ENCODE measurements at places on chromosomes 3 and 15. TPM values are rescaled to one million over a fixed set of nuclear protein-coding genes. Genes with fewer than 3 reads are reported as not detected.

AGBL1 gene
- polyA plus RNA-seq, result 18.4 TPM

OPA1 gene
- 49.4 TPM for polyA plus RNA-seq

LTK gene
- polyA plus RNA-seq, result 13.5 TPM

EIF4A2 gene
- 620 TPM for polyA plus RNA-seq

SLC12A8 gene
- 1.4 TPM for polyA plus RNA-seq

TGM4 gene
- not detected for polyA plus RNA-seq

MUC20 gene
- 1.9 TPM for polyA plus RNA-seq

CEMIP gene
- polyA plus RNA-seq, result 2.1 TPM

GRCh38 chr3:127710155-127710941, 37.6 kb downstream of the ABTB1 start:
- no peak for DNase-seq

- no peak for DNase-seq
These were observed 10.7 kb downstream of the GORASP1 start for GRCh38 chr3:39096775-39097174.

GRCh38 chr3:72664184-72664975, 183.9 kb downstream of the SHQ1 start:
- no peak for DNase-seq

DNA sequence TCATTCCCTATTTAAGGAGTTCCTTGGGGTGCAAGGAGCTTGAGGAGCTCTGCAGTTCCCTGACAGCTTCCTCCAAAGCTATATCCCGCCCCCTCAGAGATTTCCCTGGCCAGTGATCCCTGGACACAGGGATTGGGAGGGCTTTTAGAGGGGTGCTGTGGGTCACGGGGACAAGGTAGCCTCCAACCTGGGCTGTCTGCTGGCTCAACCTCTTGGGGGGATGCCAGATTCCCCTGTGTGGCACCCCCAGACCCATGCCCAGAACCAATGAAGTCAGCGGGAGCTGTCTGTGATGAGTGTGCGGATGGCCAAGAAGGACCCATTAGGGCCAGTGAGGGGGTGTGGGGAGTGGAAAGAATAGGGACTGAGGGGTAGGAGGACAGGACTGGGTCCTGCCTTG, 21.0 kb upstream of the ATP2B2 start:
- no peak for DNase-seq

- DNase-seq, result peak; percentile 59
These were observed 1.9 kb upstream of the LOXL1 start for GRCh38 chr15:73924171-73924921.

- no peak for DNase-seq
These were observed 8.4 kb downstream of the ABHD2 start for GRCh38 chr15:89096664-89097063.

DNA sequence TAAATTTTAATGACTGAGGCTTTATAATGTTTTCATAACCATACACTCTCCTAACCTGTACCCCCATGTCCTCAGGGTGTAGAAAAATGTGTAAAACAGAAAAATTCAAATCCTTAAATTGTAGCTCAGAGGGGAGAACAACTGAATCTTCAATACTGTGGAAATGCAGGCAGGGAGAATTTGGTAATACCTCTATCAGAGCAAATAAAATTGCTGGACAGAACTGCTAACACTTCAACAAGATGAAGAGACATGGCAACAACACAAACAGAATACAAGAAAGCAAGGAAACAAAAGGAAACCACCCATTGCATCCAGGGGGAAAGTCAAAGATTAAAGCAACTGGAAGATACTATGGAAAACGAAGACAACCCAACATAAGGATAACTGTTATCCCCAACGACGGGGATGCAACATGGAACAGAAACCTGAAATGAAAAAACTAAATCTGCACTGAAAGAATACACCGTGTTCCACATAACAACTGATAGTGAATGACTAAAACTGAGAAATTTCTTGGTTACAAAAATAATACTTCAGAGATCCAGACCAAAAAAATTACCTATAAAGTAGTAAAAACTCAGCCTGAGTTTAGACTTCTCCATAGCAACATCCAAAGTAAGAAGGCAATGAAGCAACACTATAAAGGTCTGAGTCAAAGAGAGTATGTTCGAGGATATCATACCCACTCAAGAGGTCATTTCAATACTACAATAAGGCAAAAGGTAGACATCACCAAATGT, 48.5 kb downstream of the HACD2 start:
- no peak for DNase-seq

DNA sequence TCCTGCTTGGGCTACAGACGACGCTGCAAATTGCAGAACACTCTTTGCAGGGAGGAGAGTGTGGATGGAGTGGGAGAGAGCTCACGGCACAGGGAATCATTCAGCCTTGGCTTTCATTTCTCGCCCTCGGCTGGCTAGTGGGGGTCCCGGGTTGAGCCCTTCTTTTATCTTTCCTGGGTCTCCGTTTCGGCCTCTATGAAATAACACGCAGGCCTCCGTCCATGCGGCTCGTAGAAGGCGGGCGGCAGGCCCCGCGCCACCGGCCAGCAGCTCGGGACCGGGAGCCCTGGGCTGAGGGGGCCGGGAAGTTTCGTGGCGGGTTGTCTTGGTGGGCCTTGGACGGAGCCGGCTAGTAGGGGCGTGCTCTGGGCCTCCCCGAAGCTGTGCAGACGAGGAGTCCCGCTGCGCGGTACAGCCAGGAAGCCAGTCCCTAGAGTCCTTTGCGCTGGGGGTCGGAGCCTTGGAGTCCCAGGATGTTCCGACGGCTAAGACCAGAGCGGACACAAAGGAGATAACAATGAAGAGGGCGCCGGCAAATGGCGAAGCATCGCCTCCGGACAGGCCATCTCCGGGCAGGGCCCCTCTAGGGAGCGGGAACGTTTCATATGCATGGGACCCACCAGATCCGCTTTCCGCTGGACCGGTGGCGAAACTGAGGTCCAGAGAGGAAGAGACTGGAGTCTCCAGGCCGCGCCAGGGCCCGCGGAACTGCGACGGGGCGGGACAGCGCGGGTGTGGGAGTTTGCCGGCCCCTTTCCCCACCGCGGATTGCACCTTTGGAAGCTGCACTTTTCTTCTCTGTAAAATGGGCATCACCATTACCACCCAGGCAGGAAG, 4.3 kb downstream of the RNU6-1 start:
- DNase-seq, result no peak

DNA sequence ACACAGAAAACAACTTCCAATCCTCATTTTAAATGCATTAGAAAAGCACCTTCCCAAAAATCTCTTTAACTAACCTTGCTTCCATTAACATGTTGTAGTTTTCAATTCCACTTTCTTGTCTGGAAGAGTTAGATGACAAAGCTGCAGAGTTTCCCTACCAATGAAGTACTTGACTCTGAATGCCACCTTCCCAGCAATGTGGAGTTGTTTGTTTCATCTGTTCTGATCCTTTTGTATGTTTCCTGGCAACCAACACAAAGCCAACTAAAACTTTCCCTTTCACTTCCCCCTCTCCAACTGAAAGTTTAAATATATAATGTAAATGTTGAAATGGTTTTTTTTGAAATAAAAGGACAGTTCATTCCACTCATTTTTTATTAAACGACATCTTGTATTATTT, at the start of gene WDR49:
Gene WDR49 (minus strand): TSS at position 183 of the 400 bp plus-strand sequence. CDS start 517 bp downstream, outside the sequence.
- DNase-seq, result peak; percentile 23

- DNase-seq, result peak; percentile 8
These were observed 70.0 kb downstream of the MDFIC2 start for GRCh38 chr3:70242297-70242882.

- no peak for DNase-seq
These were observed 7.0 kb downstream of the ROPN1 start for GRCh38 chr3:123984957-123985356.

- no peak for DNase-seq
These were observed 128.7 kb downstream of the GHSR start for GRCh38 chr3:172319595-172319994.

DNA sequence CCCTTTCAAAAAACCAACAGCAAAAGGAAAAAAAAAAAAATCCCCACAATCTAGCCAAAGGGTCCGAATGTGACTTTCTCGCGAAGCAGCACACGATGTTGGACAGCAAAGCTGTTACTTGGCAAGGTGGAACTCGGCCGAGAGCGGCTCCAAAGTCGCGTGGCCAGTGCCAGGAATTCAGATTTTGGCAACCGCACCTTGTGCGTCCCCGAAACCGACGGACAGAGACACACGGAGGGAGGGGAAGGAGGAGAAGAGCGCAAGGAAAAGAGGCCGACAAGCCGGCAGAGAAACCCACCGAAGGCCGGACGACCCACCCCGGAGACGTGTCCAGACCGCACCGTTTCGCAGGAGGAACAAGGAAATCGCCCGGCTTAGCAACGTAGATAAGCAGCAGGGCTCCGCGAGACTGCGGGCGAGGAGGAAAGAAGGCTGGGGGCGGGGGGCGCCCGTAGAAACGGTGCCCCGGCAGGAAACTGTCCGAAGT, 517.3 kb downstream of the MECOM start:
- DNase-seq, result peak; percentile 55

GRCh38 chr3:186472456-186473008, 71.6 kb downstream of the CRYGS start:
- DNase-seq, result no peak

DNA sequence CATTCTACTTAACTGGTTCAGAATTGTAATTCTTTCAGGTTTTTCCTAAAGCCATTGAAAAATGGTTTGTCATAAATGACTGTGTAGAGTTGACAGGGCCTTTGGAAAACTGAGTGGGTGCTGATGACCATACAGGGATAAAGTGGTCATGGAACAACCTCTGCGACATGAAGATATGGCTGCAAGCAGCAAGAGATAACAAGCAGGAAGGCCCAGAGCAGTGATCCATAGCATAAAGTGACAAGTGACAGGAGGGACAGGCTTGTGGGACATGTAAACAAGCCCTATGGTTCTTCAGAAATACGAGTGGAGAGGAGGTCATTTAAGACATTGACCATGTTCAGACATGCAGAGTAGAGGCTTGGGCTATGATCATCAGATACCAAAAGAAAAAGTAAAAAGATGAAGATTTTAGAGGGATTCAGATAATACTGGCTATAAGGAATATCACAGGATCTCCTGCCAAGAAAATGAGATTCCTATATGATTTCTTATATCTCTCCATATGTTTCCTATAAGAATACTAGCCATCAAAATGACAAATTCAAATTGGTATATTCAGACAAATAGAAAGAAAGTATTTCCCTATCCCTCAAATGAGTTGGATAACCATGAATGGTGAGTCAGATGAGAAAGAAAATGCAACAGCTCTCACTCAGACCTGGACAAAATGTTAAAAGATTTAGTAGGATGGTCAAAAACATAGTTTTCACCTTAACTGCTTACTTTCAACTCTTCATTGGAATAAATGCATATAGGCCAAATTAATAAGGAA, 827.6 kb upstream of the CFAP20DC start:
- no peak for DNase-seq

Data from muscle of back (tissue), 13 donors.